Left lobe of liver (tissue), 2 donors: ENCODE measurements at places on chromosomes 12 and 14.

GRCh38 chr12:52742822-52743457, 34.2 kb downstream of the KRT76 start:
- no peak for DNase-seq

GRCh38 chr12:116853507-116853906, 27.7 kb downstream of the HRK start:
- no peak for DNase-seq

- DNase-seq, result no peak
Observed at GRCh38 chr12:28132398-28132797, 57.9 kb upstream of the CCDC91 start.

DNA sequence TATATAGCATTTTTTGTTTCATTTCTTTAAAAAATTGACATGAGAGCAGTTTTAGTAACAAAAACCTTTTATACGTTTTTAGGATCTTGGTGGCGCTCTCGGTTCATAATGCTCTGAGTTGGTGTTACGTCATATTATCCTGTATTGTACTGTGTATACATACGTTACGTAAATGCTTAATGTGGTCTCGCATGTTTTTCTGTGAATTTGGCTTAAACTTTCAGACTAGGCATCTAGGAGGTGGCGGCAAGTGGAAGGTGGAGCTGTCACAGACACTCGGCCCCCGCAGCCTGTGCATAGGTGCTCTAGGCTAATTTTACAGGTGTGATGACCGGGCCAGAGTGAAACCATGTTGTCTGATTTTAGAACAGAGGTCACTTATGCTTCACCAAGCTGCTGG, 60.0 kb downstream of the PPP2R5C start:
- no peak for DNase-seq

DNA sequence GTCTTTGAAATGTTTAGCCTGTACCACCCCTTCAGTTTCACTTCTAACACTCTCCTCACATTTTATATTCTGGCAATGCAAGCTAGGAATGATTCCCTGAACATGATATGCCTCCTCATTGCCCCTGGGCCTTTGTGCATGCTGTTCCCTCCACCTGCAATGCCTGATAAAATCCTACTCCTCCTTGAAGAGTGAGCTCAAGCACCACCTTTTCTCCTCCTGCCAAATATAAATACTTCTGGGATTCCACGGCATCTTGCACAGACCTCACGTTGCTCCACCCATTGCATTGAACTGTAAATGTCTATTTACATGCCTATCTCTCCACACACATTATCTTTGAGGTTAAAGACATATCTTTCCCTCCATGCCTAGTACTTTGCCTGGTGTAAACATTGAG, 21.1 kb downstream of the NKX2-1 start:
- no peak for DNase-seq

- DNase-seq, result no peak
Observed at GRCh38 chr12:85138833-85139232, 102.7 kb downstream of the LRRIQ1 start.

DNA sequence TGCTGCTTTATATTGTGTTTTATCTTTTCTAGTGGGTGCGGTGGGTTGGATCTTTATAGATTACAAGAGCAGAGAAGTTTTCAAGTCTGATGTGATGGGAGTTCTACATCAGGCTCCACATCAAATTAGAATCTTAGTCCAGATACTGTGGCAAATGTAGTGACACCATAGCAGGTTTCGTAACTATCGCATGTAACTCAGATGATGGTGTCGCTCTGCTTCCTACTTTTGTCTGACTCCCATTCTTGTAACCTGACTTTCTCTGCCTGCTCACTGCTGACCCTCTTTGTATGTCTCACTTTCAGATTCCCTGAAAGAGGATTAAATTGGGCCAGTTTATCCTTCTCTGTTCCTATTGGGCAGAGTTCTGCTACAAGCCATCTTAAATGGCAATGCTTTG, 22.8 kb upstream of the FBXO34 start:
- no peak for DNase-seq

DNA sequence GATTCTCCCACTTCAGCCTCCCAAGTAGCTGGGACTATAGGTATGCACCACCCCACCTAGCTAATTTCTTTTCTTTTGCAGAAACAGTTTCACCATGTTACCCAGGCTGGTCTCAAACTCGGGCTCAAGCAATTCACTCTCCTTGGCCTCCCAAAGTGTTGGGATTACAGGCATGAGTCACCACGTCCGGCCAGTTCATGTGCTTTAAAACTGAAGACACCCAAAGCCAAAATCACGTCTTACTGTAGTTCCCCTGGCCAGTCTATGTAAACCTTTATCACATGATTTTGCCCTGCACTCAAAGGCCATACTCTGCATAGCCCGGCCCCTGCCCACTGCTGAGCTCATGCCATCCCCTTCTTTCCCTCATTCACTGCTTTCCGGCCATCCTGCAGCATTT, 4.5 kb downstream of the ALKBH2 start:
- no peak for DNase-seq

GRCh38 chr14:31078766-31079165, 52.6 kb upstream of the STRN3 start:
- DNase-seq, result no peak

DNA sequence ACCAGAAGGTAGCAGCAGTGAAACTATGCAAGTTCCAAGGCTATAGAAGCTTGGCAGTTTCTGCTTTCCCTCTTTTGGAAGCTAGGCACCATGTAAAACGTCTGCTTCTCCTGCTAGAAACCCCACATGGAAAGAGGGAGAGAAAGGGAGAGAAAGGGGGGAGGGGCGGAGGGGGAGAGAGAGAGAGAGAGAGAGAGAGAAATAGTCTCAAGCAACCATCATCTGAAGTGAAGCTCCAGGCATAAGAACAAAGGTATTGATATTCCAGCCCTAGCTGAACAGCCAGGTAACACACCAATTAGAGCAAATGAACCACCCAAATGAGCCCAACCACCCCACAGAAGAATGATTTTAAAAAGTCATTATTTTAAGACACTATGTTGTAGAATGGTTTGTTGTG, 8.5 kb downstream of the SLC6A15 start:
- no peak for DNase-seq

- no peak for DNase-seq
Observed at GRCh38 chr12:50248411-50248810, 34.9 kb downstream of the LIMA1 start.

- no peak for DNase-seq
Observed at GRCh38 chr12:99906786-99907579, 77.8 kb downstream of the ANKS1B start.

DNA sequence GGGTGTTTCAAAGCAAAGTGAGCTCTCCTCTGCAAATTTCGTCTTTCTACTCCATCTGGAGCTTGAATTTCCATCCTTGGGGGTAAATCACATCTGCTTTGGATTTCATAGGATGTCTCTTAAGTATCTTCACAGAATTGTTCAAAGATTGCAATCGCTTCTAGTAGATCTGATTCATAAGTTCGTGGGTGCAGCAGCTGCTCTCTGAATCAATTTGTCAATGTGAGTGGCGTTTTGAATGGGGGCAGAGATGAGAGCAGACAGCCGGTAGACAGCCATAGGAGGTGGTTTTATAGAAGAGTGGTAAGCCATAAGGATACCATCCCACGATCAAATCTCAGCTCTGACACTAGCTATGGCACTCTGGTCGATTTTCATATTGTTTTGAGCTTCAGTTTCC, 146.0 kb upstream of the RPH3A start:
- DNase-seq, result no peak

DNA sequence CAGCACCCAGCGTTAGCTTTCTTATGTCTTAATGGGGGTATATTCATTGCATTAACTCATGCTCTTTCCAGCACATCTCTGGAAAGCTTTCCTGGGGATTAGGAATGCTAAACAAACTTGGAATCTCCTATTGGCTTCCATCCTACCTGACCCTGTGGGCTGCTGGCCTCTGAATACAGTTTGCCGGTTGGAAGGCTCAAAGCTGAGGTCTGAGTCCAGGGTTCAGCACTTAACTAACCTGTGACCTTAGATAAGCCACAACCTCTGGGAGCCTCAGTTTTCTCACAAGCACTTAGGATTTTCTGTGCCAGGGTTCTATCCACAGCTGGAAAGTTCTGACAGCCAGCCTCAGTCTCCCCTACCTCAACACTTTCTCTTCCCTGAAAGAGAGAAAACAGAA, 12.9 kb upstream of the RND1 start:
- peak; percentile 79 for DNase-seq

DNA sequence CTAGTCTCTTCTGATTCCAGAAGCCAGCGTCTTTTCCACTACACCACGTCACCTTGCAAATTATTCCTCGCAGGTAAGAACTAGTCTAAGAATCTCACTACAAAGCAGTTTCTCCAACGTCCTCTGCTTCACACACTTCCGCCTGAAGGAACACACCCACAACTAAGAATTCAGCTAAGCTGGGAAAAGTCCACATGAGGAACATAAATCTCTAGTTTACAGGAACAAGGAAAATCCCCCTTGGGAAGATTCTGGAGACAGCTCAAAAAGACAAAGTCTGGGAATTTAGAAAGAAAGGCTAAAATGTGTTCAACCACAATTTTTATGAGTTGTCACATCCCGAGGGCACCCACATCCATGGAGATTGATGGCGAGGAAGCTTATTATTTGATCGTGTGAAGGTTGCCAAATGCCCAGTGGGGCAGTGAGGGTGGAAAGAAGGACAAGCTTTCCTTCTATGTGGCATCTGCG, 780.2 kb upstream of the TBX3 start:
- DNase-seq, result no peak

GRCh38 chr14:74638066-74638465, 26.0 kb upstream of the LTBP2 start:
- DNase-seq, result no peak

- no peak for DNase-seq
Observed at GRCh38 chr14:72699852-72700257, 194.0 kb downstream of the DPF3 start.

DNA sequence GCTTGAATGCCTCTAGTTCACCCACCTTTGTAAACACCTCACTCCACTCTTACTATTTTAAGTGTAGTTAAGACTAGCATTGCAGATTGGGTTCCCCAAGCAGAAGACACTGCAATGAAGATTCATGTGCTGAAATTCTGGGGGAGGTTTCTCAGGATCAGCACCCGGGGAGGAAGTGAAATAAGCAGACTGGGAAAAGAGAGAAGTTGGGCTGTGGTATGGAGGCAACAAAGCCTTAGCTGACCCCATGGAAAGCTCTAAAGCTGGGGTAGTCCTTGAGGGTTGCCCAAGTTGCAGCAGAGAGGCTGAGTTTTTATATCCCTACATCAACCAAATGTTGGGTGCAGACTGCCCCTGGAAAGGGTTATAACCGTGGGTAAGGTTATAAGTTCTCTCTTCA, 23.9 kb upstream of the IGF1 start:
- no peak for DNase-seq

DNA sequence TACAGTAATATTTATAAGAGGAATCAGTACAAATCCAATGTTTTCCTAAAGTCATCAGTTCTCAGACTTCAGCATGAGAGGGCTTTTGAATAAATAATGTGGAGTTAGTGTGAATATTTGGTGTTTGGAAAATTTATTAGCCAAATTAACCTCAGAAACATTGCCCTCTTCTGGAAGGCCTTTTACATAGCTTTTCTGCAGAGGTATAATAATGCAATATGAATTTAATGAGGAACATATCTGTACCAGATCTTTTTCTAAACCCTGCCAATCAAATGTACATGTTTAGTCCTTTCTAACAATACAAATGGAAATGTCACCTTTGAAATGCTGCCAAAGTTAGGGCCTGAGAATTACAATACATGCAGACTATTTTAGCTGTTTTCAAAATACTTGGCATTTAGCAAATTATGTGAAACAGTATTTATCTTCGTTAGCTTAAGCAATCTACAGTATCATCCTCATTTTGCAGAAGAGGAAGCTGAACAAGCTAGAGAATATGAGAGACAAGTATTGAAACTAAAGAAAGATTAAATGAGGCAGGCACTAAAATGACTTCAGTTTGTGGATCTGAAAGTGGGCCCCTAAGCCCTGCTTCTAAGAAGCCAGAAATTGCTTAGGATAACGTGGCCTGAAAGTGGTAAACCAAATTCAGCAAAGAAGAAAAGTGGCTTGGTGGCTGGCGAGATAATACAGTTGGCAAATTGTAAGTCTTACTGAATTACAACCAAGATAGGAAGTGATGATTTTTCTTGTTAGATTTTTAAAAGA, 60.4 kb upstream of the MANSC4 start:
- DNase-seq, result no peak

DNA sequence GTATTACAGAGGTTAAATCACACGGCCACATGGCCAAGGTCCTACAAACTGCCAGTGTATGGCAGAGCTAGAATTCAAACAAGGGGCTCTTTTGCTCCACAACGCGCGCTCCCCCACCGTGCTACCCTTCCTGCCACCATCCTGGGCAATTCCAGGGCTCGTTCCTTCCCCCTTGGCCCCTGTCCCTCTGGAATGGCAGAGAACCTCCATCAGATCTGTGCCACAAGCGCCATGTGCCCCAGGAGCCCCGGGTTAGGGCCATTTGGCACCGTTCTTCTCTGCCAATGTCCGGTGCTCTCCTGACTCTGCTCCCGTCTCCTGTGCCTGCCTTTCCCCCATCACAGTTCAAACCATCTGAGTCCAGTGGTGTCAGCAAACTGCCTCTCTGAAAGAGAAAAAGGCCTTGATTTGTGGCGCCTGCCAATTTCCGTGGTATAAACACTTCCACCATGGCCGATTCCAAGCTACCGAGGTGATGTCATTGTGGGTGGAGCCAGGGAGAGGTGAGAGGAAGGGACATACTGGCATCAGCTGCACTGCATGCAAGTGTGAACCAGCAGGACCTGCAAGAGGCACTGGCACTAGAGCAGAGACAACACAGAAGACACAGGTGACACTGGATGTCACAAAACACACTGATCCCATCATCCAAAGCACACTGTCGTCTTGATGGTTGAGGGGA, 163.1 kb downstream of the CALM1 start:
- DNase-seq, result no peak

DNA sequence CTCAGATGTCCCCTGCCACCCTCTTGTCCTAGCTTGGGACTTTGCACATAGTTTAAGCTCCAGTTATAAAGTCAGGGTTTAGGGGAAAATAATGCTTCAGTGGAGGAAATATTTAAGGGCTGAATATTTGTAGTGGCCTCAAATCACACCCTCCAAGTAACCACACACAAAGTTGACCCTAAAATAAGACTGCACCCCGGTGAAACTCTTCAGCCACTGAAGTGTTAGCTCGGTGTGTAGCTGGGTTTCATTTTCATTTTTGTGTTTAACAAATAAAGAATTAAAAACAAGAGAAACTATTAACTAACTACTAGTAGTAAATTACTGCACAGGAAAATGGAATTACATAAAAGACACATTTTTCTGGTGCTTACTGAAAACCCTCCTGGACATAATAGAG, 14.8 kb upstream of the BCL11B start:
- no peak for DNase-seq

GRCh38 chr12:116172224-116172849, 105.2 kb downstream of the MED13L start:
- no peak for DNase-seq

DNA sequence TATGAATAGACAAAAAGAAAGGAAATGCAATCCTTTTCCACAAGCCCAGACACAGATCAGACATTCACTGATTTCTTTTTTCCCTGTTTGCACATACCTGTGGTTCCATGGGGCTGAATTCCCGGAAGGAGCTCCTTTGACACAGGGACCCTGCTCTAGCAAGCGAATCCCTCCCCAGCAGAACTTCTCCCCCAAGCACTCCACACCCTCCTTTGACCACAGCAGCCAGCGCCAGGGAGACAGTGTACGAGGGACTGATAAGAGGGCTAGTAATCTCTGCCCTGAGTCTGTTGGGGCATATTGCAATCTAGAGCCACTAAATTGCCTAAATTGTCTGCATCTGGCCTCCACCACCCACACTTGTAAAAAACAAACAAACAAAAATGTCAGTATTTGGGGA, 83.4 kb upstream of the NTF3 start:
- DNase-seq, result no peak
